ENCODE measurements at places on chromosomes 2 and 18.

DNA sequence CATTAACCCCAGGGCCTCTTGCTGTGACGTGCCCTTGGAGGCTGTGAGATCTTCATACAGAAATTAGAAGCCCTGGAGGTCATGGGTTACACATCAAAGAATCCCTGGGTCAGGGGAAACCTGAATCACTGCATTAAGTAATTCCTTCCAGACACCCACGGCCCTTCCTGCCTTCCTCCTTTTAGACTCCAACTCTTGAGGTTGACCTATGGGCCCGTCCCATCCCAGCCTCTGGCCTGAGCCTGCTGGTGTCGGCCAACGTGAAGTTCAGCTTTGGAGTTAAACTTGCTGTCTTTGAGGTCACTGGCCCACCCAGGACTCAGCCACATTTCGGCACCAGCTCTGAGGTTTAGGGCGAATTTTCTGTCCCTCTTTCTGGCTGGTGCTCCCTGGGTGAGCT is 198.3 kb downstream of the ACKR3 start:
- DNase-seq = no peak

GRCh38 chr2:152566728-152567069 is 150.6 kb downstream of the PRPF40A start:
- DNase-seq = no peak

GRCh38 chr2:170514140-170514539 is 201.0 kb upstream of the SP5 start:
- no peak for DNase-seq

DNA sequence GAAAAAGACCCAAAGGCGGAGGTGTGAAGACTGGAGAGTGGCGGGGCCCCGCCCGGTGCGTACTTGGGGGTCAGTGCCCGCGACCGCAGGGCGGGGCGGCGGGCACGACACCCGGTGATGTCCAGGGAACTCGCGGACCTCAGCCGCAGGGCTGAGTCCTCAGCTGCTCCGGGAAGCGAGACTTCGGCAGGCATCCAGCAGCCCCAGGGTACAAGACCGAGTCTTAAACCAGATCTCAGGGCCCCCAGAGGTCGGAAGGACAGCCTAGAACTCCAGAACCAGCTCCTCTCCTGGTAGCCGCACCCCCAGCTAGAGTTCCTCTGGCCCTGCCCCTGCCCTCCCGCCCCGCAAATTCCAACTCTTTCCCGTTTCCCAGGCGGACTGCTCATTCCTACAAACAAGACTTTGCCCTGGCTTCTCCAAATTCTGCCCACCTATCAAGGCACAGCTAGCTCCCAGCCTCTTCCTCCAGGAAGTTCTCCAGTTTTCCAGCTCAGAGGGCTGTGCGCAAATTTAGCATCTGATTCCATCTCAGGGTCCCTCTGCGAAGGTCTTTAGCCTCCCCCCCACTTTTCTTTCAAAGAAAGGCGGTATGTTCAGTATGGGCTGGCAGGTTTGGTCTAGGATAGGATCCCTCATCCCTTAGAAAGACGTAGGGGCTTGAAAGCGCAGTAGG is 26.0 kb upstream of the NOTO start:
- peak; percentile 22 for DNase-seq

GRCh38 chr2:40129725-40130124 is 322.2 kb downstream of the SLC8A1 start:
- DNase-seq = no peak

GRCh38 chr2:58714238-58714637 is 473.1 kb upstream of the FANCL start:
- DNase-seq = no peak

DNA sequence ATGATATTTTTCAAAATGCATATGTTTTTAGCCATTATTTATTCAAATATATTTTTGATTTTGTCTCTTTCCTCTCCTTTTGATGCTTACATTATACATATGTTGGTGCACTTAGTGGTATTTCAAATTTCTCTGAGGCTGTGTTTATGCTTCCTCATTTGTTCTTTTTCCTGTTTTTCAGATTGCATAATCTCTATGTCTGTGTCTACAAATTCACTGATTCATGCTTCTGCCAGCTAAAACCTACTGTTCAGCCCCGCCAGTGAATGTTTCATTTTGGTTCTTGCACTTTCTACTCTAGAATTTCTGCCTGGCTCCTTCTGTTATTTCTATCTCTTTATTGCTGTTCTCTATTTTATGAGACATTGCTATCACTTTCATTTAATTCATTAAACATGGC is 951.7 kb upstream of the CNTNAP5 start:
- DNase-seq = no peak

GRCh38 chr2:202479090-202479489 is 103.0 kb downstream of the BMPR2 start:
- no peak for DNase-seq

GRCh38 chr2:119338826-119339561 is 27.6 kb downstream of the C2orf76 start:
- DNase-seq = peak; percentile 48

GRCh38 chr2:160387558-160388262 is 105.9 kb downstream of the RBMS1 start:
- DNase-seq = no peak

DNA sequence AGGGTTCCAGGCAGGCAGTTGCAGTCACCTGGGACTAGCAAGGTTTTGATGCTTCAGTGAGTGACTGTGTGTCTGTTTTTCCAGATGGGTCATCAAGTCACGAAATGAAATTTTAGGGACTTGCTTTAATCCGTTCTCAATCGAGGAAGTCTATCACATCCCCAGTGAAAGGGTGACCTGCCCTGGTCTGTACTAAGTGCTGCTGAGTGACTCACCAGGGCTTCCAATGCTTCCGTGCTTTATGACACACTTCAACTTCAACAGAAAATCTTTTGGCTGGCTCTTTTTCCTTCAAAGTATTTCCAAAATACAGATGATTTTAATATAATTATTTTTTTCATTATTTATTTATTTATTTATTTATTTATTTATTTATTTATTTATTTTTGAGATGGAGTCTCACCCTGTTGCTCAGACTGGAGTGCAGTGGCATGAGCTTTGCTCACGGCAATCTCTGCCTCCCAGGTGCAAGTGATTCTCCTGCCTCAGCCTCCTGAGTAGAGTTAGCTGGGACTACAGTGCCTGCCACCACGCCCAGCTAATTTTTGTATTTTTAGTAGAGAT is 18.4 kb downstream of the TFCP2L1 start:
- no peak for DNase-seq

DNA sequence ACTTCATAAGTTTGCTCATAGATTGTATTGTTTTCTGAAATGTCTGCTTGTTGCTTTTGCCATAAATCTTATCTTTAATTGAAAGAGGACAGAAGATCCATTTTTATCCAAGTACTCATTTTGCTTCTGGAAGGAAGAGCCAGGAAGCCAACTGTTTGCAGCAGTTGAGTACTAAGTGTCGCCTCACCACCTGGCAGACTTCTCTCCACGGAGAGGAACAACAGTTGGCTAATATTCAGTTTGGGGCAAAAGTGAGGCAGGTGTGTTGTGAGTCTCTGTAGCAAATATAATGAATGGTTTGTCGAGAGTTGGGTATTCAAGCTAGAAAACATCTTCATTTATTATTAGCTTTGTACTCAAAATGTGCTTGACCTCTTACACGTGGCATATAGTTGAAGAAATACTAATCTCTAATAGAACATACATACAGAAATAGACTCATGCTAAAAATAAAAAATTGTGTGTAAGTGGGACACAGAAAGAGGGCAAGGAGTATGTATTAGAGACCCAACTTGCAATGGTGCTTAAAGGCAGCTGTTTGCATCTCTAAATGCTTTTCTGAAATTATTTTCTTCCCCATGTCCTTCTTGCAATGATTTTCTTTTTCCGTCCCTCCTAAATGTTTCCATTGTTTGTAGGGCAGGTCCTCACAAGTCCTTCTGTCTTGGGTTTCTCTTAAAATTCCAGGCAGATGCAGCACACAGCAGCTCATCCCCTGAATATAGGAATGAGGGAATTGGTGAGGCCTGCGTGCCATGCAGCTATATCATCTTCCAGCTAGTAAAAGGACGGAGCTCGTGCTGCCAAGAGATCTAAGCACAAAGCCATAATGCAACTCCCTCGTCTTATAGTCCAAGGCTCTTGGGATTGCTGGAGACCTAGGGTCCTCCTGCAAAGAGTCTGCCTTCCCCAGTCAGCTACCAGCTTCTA is 44.8 kb upstream of the MAP3K20 start:
- DNase-seq = no peak

GRCh38 chr18:2642771-2643170 is 12.8 kb upstream of the SMCHD1 start:
- DNase-seq = no peak

- no peak for DNase-seq
These were observed 82.5 kb downstream of the TGFA start for GRCh38 chr2:70471129-70471528.

DNA sequence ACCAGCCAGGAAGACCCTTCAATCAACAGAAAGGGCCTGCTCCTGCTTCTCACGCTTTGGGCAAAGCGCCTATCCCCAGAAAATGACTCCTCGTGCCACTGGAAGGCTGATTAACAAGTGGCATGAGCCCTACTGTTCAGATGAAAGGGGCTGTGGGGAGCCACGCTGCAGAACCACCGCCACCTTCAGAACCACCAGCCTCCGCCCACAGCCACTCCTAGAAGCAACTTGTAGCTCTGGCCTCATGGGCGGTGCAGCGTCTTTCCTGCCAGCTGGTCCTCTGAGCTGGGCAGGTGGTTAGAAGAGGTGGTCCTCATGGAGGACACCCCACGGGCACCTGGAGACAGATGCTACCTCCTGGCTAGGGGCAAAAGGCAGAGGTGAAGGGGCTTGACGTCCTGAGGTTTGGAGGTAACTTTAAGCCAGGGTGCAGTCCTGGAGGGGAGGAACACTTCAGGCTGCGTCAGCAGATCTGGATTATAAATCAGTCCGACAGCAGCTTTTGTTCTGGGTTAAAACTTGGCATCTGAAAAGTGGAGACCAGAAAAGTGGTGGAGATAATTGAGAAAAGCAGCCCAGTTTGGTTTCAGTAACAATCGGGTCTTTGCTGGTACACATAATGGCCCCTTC is 861 bp upstream of the SEMA4C start:
- peak; percentile 83 for DNase-seq

DNA sequence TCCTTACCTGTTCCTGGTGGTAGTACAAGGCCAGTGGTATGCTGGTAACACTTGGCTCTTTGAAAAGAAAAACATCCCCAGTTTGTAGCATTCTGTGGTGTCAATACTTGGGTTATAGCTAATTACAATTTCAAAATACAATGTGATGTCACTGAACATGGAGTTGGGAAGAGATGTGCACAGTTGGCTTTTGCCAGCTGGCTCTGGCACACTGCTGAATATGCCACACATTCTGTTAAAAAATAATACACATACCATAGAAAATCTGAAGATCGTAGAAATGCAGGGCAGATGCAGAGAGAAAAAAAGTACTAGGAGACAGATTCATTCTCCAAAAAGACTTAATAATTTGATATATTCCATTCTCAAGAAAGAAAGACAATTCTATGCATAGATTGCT is 101.5 kb downstream of the TACR1 start:
- DNase-seq = no peak

DNA sequence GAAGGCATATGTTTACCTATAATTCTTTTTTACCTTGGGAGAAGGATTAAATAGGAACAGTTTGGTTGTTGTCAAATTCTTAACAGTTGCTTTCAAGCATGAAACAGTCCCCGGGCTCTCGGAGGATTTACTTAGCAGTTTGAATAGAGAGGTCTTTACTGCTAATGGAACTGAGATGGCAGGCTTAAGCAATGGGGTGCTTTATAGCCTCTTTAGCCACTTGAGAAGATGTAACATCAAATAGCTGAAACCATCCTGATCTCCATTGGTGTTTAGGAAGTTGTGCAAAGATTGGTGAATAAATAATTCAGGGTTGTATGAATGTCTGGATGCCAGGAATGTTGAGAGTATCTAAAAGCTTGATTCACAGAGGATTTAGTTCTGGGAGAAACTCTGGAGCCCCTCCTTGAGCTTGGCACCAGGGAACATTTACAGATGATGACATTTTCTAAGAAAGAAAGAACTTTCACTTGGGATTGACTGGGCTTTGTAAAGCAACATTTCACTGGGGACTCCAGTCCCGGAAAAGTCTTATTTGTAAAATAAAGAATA is 51.9 kb downstream of the PTPRM start:
- no peak for DNase-seq

DNA sequence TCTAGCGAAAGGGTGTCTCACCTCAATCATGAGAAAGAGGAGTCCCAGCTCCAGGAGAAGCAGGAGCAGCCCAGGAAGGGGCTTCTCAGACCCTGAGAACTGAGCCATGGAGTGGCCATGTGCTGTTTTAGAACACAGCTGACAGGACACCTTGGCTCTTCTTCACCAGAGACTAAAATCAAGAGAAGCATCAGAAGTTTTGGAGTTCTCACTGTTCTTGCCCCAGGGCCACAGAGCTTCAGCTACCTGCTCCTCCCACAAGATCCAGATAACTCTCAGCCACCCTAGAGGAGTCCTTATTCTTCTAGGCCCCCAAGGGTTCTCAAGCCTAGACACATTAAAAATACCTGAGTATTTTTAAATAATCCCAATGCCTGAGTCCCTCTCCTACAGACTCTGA is 99.6 kb upstream of the ATP8B1 start:
- no peak for DNase-seq

- DNase-seq = no peak
These were observed 447.7 kb downstream of the NRXN1 start for GRCh38 chr2:50584185-50584584.

DNA sequence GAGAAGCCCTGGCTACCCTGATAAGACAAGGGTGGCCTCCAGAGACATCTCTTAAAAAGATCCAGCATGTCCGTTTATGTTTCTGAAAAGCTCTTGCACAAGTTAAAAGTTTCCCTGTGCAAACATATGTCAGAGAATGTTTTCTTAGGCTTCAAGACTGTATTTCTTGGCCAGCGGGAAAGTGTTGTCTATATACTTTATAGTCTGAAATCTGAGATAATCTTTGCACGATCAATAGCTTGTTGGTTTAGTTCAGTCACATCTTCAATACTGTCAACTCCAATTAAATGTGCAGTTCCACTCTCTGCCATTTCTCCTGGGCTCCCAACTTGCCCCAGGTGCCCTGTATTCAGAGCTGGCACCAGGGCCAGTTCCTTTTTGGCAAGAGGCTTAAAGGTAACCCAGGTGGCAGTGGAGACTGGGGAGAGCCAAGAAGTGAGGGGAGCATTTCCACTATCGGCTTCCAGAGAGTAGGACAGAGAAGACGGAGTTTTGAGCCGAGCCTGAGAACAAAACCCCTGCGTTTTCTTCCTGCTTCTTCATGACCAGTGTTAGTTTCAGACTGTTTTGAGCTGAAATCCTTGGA is 64.4 kb downstream of the ACOXL start:
- DNase-seq = no peak

DNA sequence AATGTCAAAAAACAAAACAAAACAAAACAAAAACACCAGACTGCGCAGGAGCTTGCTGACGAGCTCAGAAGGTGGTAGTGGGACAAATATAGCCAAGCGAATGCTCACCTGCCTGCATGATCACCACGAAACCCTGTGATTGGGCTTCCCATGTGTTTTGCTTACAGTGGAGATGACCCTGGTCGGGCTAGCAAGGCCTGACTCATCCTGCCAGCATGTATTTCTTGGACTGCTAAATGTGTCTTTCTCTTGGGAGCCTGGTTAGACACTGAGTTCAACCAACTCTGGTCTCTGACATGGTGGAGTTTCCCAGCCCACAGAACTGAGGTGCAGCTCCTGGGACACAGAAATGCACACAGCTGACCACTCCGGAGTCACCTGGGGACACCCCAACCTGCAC is 30.7 kb upstream of the DUSP2 start:
- DNase-seq = no peak
